Stimulated activated CD4-positive, alpha-beta T cell treated with anti-CD3 and anti-CD28 coated beads, TNF-alpha, amount 100 ng/mL, for 4 hours (primary cell): ENCODE measurements at places on chromosomes 5 and 9.

GRCh38 chr5:126746290-126746689, 30.6 kb upstream of the LMNB1 start:
- DNase-seq, result no peak

DNA sequence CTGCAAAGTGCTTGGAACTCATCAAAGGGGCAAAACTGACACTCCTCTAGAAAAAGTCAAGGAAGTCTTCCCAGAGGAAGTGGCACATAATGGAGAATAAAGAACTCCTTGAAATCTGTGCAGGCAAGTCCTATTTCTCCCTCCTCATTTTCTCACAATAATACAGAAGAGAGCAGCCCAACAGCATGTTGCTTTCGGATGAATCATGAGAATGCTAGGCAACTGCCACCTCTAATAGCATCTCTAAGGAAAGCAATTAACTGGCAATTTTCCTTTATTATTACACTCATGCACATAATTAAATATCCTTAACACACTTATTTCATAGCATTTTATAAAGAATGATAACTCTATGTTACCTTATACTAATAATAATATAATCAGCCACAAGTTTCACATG, 122.2 kb upstream of the PTGER4 start:
- no peak for DNase-seq

GRCh38 chr9:5832071-5832537, 813 bp downstream of the ERMP1 start:
- no peak for DNase-seq

DNA sequence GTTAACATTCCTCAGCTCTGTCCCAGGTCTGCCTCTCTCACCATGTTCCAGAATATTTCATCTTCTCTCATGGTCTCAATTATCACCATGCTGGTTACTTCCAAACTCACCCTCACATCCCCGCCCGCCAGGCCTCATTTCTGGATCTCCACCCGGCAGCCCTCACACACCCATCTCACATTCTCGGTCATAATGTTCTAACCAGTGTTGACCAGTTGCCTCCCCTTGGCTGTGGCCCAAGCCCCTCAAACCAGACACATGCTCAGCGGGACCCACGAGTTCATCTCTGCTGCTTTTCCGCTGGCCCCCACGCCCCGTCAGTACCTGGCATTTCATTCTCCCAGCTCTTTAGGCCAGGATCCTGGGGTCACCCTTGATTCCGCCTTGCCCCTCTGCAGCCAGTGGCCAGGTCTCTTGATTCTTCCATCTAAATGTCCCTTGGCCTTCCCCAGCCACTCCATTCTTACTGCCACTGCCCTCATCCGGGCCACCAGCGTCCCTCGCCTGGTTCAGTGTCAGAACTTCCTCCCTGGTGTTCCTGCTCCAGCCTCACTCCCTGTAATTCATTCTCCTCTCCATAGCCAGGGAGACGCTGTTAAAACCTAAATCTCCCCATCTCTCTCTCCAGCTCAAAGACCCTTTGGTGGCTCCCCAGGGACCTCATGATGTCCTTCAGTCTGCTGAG, 141.7 kb downstream of the MVB12B start:
- no peak for DNase-seq

- DNase-seq, result no peak
These were observed 700.5 kb upstream of the ZNF608 start for GRCh38 chr5:125446986-125447385.

- no peak for DNase-seq
These were observed 65.0 kb upstream of the RAPGEF1 start for GRCh38 chr9:131804826-131805225.

GRCh38 chr9:110389148-110389750, 51.6 kb upstream of the TXNDC8 start:
- no peak for DNase-seq

DNA sequence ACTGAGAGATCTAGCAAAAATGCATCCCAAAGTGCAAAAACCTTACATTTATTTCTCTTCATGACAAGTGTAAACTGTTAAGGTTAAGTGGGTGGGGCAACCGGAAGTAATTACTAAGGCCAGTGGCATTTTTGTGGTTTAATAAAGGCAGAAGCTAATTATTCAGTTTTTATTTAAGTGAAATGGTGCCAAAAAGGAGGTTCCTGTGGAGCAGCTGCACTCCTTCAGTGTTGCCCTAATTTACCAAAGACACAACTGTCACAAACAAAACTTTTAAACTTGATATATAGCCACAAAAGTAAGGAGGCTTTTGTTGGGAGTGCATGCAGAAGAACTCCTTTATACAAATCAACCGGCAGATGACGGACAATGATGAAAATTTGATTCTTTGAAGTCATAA, 81.6 kb downstream of the NDUFS4 start:
- DNase-seq, result no peak

- no peak for DNase-seq
These were observed 168.5 kb upstream of the TARS1 start for GRCh38 chr5:33272288-33272687.

- DNase-seq, result no peak
These were observed 47.7 kb downstream of the NSUN2 start for GRCh38 chr5:6585168-6585567.

DNA sequence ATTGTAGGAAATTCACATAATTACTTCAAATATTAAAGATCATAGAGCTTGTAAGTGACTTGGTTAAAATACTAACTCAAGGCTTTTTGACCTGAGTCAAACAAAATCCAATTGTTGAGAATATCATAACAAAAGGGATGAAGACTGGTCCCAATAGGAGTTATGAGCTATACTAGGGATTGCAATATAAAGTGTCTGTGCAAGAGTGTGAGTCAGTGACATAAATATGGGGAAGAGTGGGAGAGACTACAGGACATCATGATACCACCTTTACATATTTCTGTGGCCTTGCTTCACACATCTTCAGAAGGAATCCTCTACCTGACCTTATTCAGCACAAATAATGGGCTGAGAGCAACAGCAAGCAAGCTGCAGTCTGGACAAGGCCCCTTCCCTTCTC, 180.9 kb upstream of the SLC24A2 start:
- DNase-seq, result no peak

- no peak for DNase-seq
These were observed 188.8 kb downstream of the CCDC192 start for GRCh38 chr5:127891942-127892341.

DNA sequence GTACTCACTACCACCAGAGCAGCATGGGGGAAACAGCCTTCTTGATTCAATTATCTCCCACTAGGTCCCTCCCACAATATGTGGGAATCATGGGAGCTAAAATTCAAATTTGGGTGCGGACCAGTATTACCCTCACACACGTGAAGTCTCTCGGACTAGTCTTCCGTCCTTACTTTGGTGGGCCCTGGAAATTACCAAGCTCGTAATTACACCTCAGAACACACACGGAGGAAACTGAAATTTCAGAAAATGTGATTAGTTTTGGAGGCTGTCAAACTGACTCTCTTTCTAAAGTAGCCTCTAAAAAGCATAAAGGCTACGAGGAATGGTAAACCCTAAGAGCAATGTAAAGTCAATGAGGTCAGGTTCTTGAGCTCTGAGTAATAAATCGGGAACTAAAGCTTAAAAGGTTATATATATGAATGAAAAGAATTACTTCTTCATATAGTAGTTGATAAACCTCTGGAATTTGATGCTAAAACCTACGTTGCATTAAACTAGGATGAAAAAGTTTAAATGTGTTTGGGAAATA, 842 bp upstream of the FEM1C start:
- no peak for DNase-seq

DNA sequence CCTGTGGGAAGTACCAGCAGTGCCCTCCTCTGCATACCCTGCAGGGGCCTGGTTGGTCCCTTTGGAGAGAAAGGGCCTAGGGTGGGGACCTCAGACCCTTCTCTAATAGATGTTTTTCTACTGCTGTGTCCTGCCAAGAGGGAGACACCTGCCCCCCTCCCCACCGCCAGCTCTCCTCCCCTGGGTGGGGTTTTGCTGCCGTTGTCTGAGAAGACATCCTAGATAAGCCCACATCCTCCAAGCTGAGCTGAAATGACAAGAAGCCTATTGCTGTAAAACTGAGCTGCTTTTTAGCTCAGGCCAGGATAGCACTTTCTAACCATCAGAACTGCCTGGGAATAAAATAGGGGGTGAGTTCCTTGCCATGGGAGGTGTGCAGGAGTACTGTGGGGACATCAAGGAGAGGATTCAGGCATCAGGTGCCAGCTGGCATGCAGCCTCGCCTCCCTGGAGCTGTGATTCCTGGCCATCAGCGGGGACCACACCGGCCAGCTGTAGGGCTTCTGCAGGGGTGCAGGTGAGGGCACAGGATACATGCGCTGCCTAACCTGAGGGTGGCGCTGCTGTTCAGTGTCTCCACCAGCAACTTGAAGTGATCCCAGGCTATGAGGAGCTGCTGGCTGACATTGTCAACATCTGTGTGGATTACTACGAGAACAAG, 37.9 kb downstream of the CYFIP2 start:
- no peak for DNase-seq

DNA sequence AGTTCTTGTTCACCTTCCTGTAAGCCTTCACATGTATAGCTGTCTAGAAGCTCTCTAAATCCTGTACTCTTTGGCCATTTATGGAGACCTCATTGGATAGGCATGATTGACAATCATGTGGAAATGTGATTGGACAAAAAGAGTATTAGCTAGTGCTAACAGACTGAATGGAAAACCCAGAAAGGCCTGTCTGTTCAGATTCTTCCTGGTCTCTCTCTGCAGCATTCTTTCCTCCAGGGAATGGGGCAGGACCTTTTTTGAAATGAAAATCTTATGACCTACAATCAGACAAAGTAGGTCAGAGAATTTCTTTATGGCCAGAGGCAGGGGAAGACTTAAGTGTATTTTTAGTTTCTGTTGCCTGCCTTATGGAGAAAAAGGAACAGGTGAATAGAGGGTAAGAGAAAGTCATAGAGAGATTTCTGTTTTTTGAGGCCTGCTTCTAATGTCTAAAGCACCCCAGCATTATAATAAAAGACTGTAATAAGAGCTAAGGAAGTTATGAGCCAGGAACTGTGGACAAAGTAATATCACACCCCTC, 152.4 kb upstream of the CCDC152 start:
- no peak for DNase-seq

DNA sequence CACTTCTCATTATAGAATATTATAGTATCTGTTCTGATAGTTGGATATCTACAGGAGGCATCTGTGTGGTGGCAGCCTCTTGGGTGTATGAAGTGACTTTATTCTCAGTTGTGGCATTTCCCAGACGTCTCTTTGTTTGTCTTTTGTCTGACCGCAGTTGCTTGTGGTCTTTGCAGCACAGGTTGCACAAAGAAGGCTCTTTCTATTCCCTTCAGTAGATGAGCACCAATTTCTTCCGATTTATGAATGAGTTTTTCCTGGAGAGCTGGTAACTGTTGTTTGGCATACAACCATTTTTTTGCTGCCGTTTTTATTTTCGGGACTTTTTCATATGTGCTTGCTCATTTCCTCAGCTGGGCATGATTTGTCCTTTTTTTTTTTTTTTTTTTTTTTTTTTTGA, 56.4 kb upstream of the MYO10 start:
- DNase-seq, result no peak

- no peak for DNase-seq
These were observed 93.2 kb upstream of the ADAMTS16 start for GRCh38 chr5:5046680-5047502.

- DNase-seq, result no peak
These were observed 149.8 kb upstream of the TNC start for GRCh38 chr9:115267790-115268189.

- no peak for DNase-seq
These were observed 5.6 kb upstream of the APC start for GRCh38 chr5:112732131-112732530.

GRCh38 chr9:126599047-126599650, 14.6 kb upstream of the LMX1B start:
- no peak for DNase-seq

DNA sequence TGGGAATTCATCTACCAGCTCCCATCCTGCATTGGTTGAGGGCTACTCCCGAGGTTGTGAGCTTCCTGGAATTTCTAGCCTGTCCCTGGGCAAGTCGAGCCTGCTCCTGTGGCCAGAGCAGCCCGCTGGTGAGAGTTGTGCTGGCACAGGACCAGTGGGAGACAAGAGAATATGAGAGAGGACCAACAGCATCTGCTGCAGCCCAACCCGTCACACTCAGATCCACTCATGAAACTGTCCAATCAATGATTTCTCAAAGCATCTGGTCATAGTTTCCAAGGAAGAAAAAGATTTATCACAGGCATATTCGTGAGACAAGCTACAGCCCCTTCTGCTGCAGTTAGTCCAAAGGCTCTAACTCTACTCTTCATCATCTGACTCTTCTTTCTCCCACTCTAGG, 64.4 kb upstream of the RAI14 start:
- DNase-seq, result no peak

DNA sequence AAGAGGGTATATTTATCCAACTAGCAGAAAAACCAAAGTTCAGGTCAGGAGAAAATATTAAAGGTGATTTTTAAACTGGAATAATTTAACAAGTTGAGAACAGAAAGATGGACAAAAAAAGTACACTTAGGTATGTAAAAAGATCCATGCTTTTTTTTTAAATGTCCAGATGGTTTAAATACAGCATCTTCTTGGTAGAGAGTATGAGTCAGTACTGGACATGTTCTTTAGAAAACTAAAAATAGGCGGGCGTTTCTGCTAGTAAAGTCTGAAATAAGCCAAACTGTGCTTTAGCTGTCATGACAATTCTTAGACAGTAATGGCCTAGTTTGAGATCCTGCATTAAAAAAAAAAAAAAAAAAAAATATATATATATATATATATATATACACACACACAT, 255.9 kb upstream of the ST8SIA4 start:
- DNase-seq, result no peak

GRCh38 chr5:136600306-136600705, 235.0 kb upstream of the TRPC7 start:
- DNase-seq, result no peak

DNA sequence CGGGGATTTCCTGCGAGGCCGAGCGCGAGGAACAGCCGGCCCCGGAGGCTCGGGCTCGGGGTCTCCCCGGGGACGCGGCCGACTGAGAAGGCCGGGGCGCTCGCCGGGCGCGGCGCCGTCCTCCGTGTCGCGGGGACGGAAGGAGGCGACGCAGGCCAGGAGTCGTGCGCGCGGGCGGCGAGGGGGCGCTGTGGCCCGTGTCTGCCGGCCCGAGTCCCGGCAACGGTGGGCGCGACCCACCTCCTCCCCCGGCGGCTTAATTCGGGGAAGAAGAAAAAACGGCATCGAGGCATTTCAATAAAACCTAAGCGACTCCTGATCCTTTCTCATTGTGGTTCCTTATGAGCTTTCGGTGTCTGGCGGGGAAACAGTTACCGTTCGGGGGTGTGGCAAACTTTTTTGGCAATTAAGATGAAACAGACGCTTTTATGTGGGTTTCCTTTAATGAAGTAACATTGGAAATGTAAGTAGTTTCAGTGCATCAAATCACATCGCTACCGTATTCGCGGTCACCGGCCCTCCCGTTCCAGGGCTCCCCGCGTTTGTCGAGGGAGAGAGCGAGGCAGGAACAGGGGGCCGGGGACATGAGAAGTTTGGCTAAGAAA, 3.7 kb upstream of the IRX2 start:
- DNase-seq, result no peak
